AG20443 (cell line): ENCODE measurements at places on chromosomes 12 and 14.

DNA sequence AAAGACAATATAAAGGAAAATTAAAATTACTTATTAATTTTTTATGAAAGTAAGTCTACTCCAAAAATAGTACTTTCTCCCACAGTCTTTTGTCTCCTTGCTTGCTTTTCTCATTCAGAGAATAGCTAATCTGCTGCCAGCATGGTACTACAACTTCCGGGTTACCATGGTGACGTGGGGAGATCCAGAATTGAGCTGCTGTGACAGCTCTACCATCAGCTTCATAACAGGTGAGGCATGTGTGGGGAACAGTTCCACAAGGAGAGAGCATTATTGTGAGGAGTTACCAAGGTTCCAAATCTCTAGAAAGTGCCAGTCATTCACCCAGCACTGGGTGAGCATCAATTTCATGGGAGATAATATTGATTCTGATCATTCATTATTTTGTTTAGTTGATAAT is 197.8 kb downstream of the PTPRO start:
- DNase-seq = no peak

DNA sequence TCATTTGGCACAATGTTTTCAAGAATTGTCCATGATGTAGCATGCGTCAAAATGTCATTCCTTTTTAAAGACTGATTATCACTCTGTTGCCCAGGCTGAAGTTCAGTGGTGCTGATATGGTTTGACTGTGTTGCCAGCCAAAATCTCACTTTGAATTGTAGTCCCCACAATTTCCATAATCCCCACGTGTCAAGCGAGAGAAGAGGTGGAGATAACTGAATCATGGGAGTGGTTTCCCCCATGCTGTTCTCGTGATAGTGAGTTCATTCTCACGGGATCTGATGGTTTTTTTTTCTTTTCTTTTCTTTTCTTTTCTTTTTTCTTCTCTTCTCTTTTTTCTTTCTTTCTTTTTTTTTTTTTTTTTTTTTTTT is 21.8 kb upstream of the LRRK2 start:
- DNase-seq = no peak

DNA sequence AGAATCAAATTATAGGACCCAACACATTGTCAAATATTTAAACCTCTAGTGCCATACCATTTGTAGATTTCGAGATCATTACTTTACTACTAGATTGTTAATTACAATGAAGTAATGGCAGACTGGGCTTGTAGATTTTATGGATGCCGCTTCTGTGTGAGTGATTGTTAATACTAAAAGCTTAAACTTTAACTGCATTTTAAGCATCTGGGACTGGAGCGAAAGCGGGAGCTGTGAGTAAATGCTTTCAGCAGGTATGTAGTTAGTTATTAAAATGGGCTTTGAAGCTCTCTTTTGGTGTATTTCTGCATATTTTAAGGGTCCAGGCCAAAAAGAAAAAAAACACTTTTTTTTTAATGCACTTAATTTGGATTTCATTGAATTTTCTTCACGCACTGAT is 519.3 kb downstream of the MED13L start:
- DNase-seq = no peak

- no peak for DNase-seq
Measured at GRCh38 chr12:55708695-55709233, 1.1 kb upstream of the ITGA7 start.

DNA sequence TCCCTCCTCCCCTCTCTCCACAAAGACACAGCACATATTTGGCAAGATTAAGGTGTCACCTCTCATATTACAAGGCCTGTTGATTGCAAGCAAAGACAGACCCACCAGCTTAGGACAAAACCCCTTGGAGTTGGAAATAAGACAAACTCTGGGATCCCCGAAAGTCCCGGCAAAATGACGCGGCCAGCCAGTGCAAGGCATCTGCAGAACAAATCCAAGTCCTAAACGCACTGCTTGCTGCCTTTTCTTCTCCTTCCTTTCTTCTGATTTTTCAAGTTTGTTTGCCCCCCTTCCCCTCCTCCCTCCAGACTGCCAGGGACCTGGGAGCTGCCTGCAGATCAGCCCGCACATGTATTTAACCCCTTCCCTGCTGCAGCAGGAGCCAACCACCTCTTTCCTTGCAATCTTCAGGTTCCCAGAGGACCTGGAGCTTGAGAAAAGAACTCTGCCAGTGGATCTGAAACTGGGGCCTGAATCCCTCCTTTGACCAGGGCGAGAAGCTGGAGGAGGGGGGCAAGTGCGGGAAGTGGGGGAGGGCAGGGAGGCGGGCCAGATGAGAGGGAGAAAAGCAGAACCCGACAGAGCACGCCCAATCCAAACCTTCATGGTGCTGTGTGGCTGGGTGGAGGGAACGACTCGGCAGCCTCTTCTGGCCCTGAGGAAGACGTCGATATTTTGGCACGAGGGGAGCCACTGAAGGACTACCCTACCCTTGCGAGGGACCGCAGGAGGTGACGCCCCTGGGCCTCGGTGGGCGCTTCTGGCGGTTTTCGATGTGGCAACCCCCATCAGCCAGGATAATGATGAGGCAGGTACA is 2.0 kb upstream of the NTF3 start:
- DNase-seq = no peak

- no peak for DNase-seq
Measured at GRCh38 chr12:52801773-52802172, 5.9 kb upstream of the KRT3 start.

DNA sequence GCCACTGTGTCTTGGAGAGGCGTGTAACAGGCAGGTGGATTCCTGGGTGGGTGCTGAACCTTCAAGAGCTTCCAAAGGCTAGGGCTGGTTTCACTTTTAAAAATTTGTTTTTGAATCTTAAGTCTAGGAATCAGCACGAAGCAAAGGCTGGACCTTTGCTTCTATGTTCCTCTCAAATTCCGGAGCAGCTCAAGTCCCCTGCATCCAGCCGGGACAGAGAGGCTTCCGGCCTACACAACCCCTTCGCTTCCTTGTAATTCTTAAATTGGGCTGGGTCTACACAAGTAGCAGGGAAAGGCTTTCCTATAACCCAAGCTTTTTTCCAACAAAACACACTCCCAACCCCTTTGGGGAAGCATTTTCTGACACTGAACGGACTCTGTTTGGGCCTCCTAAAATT is 8.3 kb downstream of the HOXC12 start:
- no peak for DNase-seq

DNA sequence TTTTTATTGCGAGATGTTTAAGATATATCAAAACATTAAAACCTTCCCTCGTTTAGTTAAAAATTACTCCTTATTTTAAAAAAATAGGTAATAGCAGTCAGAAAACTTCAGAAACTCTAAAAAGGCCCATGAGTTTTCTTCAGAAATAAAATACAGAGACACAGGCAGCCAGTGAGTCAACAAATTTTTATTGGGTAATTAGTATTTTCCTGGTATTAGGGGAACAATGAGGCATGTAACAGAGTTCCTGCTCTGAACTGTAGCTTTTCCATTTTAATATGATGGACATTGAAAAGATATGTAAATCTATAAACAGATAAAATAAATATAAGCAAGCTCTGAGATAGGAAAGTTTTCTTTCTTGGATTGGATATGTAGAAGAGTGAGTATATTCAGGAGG is 399 bp upstream of the ZNF705A start:
- DNase-seq = no peak

DNA sequence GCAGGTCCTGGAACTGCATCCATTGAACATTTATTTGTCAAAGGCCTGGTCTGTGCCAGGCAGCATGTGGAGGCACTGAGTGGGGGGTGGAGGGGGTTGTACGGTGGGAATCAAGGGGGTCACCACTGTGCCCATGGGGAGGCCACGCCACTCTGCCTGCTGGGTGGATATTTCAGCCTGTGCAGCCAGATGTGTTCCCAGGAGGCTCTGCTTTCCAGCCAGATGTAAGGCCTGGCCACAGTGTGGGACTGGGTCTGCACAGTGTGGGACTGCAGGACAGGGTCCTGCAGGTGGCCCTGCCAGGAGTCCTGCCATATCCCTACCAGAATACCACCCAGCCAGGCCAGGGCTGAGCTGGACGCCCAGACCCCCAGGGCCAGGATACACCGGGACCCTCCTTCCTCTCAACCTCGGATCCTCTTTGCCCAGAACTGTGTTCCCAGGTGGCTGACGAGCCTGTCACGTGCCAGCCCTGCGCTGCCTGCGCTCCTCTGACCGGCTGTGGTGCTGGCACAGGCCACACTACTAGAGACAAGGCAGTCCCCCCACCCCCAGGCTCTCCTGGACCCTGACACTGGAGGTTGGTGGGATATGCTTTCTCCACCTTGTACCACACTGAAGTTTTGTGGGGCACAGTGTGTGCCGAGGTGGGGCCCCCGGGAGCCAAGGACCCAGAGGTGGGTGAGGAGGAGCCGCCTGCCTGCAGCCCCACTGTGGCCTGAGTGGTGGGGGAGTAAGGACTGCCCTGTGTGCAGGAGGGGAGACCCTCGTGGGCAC is 17.5 kb downstream of the XRCC3 start:
- no peak for DNase-seq

DNA sequence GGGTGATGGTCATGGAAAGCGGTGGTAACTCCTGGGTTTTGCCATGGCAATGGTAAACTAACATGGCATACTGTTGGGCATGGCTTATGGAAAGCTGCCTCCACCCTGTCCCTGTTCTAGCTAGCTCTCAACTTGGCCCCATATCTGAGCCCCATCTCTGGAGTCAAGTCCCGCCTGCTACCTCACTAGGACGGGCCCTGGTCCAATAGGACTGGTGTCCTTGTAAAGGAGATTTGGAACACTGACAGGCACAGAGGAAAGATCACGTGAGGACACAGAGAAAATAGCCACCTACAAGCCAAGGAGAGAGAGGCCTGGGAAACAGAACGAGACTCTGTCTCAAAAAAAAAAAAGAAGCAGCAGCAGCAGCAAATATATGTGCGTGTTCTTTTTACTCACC is 59.8 kb downstream of the RNFT2 start:
- DNase-seq = no peak

DNA sequence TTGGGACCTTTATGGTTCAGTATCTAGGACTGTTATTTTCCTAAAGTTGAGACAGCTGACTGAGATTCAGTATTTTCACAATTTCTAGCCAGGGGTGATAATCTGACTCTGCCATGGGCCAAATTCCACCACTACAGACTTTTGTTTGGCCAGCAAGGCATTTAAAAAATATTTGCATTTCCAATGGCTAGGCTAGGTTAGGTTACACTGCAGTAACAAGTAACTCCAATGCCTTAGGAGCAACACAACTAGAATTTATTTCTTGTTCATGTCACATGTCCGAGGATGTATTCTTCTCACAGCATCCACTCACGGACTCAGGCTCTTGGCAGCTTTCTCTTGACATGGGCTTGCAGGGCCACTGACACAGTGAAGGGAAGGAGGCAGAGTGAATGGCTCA is 83.0 kb downstream of the CPSF2 start:
- no peak for DNase-seq

- DNase-seq = no peak
Measured at GRCh38 chr14:103611215-103611614, 17.8 kb upstream of the KLC1 start.

DNA sequence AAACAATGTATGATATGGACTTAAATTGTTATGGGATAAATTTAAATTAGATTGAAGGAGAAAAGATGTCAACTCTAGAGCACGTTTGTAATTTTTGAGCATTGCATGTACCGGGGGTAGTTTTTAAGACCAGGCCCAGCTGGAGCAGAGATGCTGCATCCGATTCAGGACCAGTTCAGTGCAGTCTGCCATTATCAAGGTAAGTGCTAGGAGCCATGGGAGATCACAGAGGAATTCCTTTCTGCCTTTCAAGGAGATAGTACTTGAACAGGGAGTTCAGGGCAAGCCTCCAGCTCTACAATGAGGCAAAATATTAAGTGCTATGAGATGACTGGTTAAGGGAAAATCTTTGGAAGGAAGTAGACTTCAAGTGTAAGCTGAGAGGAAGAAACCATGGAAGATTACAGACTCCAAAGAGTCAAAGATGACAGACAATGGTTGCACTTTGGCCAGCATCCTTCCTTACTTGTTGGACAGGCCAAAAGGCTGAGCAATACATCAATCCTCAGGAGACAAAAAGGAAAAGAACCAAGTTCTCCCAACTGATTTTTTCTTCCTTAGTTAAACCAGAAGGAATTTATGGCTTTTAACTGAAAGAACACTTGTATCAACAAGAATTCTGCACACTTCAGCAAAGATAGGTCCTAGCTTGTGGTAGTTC is 113.2 kb upstream of the HIF1A start:
- DNase-seq = no peak

GRCh38 chr14:63892265-63892664 is 39.5 kb downstream of the SYNE2 start:
- no peak for DNase-seq

DNA sequence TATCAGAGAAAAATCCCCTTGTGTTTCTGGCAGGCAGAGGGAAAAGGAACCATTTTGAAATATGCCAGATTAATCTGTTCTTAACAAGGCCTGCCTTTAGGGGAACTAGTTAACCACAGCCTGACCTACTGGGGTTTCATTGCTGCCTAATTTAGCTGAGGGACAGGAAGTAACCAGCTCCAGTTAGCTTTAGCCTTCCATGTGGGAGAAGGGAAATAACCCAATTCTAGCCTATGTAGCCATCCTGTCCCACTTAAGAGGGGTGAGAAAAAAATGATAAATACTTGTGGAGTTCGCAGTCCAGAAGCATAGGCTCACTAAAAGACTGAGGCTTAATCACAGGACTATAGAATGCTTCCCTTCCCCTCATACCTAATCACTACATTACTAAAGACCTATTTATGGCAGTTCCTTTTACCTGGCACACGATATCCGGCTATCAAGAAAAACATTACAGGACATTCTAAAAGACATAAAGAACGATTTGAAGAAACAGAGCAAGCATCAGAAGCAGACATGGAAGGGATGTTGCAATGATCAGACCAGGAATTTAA is 22.8 kb downstream of the COX8C start:
- DNase-seq = no peak

GRCh38 chr12:49932023-49932422 is 18.5 kb upstream of the AQP2 start:
- no peak for DNase-seq

DNA sequence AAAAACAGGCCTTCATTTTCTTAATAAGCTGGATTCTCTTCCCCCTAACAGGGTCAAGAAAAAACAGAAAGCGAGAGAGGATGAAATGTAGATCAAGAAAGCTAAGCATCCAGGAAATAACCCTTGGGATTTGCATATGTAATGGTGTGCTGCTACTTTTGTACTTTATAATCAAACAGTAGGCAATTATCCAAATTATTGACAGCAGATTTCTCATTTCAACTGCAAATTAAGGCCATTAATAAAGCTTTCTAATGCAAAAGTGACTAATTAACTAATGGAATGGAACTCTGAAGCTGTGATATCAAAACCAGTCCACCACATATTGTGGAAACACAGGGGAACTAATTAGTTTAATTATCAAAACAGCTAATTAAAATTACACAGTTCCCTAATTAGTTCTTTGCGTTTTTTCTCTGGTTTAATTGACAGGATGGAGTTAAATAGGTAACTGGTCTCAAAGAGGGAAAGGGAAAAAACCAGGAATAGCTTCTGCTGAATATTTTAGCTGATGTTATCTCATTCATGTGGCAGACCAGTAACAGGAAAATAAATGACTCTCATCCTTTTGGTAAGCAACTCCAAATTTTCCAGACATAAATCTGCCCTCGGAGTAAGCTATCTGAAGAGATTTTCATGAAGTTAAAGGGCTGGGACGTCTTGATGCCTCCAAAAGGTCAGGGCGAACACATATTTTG is 182.7 kb upstream of the LMO3 start:
- DNase-seq = no peak

- no peak for DNase-seq
Measured at GRCh38 chr14:61183196-61183885, 97.8 kb downstream of the TMEM30B start.

- DNase-seq = no peak
Measured at GRCh38 chr12:2224961-2225360, 172.2 kb downstream of the CACNA1C start.
